Breast epithelium (tissue), 4 donors: ENCODE measurements at places on chromosomes 6 and 20.
A peak's percentile ranks its signal among the peaks of the same experiment; 100 is the strongest.

DNA sequence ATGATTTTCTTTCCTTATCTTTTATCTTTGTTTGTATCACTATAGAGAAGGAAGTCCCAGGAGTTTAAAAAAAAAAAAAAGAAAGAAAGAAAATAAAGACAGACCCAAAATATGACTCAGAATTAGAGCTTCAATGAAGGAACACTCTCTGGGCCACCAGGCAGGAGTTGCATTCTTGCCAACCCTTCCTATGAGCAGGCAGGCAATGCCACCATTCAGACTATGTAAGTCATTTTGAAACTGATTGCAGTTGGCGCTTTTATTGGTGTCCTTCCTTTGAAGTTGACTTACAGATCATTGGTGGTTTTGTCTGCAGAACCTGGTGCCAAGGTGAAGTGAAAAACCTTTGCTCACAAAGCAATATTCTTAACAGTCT, 50.3 kb downstream of the MYB start:
- DNase-seq = no peak

DNA sequence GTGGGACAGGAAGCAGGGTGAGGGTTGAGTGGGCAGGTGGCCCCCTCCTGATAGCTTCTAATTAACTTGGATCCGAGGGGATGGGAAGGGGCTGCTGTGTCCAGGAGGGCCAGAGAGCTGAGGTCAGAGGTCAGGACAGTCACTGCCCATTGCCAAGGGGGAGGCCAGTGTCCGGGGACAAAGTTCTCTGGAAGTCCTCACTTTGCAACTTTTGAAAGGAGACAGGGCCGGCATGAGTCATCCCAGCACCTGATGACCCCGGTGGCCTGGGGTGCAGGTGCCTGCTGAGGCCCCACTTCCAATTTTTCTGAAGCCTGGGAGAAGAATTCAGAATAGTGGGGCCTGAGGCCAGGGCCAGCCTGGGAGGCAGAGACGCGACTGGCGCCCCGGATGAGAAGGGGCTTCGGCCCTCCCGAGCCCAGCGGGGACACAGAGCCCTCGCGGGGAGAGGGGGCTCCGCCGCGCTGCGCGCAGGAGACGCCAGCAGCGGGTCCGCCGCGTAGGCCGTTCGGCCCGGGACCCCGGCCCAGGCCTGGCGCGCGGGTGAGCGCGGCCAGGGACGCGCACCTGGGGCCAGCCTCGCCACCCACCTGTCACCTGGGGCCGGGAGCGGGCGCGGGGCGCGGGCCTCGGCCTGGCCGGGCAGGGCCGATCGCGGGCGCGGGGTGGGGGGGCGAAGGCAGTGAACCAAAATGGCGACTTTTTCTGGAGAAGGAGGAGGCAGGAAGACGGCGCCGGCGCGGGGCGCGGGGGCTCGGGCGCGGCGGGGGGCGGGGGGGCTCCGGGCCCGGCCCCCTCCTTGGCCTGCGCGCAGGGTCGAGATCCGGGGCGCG, 586 bp downstream of the ZNF512B start:
- DNase-seq = peak; percentile 19

DNA sequence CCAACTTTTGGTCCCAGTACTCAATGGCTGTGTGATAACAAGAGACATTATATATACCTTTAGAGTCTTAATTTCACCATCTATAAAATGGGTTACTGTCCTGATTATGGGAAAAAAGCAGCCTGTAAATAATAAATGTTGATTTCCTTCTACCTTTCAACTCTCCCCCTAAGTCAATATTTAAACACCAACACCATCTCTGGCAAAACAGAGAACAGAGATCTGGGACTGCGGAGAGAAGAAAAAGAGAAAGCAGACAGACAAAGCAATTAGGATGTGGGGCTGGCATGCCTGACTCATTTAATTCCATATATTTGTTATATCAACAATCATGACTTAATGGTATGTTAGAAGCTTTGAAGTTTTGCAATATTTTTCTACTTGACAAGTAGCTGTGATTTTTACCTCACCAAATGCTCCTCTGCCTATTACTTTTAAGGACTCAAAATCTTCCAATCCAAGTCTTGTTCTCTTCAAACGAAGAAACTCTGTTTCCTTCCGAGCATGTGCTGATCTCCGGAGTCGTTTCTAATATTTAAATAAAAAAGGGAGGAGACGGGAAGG, 23.3 kb downstream of the STK38 start:
- no peak for DNase-seq

DNA sequence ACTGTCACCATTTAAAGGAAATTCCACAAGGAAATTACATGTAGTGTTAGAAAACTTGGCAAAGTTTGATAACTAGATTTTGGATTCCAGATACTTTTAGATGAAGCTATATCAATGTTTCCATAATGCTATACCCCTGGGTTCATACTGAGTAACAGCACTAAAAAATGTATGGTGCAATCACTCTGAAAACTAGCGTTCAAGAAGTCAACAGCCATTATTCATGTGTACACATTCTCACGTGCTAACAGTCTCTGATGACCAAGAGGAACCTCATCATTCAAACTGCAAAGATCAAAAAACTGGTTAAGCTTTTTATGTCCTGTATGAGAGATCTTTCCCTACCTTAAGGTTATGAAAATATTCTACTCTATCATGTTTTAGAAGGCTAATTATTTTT, 197.6 kb downstream of the GMDS start:
- DNase-seq = no peak

DNA sequence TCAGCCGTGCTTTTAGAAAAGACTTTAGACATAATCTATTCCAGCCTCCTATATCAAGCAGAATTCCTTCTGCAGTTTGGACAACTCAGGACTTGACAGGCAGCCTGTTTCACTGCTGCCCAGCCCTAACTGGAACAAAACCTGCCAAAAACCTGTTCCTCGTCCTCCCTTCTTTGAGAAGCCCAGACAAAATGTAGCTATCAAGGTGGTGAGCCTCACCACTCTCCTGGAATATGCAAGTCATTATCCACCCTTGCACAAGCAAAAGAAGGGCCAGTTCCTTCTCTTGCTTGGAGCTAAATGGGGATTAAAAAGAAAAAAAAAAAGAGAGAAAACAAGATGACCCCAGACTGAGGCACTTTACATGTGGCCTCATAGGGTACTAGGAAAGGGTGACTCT, 64.2 kb downstream of the TFAP2A start:
- no peak for DNase-seq

GRCh38 chr20:62622877-62623487, 19.3 kb upstream of the SLCO4A1 start:
- DNase-seq = no peak

DNA sequence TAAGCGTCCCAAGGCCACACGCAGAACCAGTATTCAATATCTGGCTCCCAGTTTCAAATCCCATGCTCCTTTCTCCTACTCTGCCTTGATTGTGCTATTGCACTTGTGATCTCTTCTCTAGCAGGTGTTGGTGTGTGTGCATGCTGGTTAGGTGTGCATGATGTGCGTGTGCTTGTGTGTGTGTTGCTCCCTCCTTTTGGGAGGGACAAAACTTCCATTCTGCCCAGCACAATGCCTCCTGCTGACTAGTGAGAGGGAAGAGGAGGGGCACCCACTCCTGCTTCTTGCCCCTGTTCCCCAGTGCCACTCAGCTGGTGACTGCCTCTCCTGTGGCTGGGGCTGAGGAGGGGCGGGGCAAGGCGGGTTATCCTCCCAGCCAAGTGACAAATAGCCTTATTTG, 19.7 kb downstream of the CD40 start:
- DNase-seq = no peak
